Right forelimb (tissue), 1 donor: ENCODE measurements at places on chromosomes 12 and 14.

- no peak for DNase-seq
These were observed 62.6 kb downstream of the FAR2 start for GRCh38 chr12:29211696-29212095.

DNA sequence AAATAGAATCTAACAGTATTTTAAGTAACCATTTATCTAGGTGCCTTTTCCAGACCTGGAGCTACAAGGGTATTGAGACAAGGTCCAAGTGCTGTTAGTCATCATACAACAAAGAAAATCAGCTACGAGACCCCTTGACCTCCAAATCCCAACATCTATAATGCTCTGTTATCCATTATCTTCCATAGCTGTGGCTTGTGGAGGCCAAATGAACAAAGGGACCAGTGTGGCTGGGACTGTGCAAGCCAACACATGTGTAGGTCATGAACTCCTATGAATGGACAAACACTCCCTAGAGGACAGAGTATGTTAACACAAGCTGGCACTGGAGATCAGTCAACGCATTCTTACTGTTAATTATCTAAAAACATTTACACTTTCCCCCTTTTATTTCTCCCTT lies 374.5 kb downstream of the EMP1 start:
- DNase-seq, result no peak

DNA sequence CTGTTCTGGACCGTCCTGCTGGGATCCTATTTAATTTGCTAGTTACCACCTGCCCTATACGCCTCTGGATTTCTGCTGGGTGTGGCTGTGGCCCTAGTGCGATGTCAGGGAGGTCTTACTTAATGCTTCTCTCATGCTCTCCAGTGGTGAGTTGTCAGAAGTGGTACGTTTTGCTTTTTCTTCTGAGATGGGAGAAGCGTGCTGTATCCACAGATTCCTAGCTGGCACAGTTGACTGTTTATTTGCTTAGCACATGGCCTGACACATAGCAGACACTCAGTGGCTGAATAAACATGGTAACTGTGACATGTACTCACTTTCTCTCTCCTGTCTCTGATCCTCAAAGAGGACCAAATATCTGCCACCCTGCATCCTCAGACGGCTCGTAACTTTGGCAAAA lies 107.3 kb downstream of the CACNA1C start:
- DNase-seq, result no peak

- no peak for DNase-seq
These were observed 734.8 kb downstream of the MED13L start for GRCh38 chr12:115542656-115543055.

DNA sequence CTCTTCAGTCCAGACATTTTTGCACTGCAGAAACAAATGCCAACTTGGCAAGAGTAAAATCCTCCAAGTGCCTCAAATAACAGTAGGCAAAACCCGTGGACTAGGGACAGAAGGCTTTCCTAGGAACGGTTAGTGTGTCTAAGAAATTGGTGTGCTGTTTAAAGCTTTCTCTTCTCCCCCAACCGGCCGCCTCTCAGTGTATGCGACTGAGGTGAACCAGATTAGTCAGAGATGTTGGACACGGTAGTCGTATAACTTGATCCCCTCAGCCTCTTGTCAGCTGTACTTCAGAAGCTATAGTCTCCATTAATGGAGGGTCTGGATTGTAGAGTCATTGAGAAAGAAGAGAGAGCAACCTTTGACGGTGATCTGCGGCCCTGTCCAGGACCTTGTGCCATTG lies 21.7 kb downstream of the PPFIBP1 start:
- DNase-seq, result no peak

- no peak for DNase-seq
These were observed 56.7 kb downstream of the KIAA0586 start for GRCh38 chr14:58484176-58484575.

DNA sequence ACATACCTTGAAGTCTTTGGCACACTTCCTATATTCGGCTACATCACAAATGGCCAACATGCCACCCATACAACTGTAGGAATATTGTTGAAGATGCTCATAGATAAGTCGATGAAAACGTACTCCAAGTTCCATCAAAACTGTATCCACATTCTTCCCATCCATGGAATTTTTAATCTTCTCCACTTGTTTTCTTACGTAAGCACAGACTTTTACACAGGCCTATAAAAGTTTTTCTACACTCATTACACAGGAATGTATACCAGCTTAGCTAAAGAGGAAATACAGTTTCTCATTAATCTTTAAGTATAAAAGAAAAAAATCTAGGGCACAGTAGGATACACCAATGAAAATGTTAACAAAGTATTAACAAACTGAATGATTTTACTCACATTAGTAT lies 59.1 kb downstream of the EXOC5 start:
- no peak for DNase-seq

GRCh38 chr12:21476949-21477348 lies 24.5 kb downstream of the RECQL start:
- DNase-seq, result no peak

DNA sequence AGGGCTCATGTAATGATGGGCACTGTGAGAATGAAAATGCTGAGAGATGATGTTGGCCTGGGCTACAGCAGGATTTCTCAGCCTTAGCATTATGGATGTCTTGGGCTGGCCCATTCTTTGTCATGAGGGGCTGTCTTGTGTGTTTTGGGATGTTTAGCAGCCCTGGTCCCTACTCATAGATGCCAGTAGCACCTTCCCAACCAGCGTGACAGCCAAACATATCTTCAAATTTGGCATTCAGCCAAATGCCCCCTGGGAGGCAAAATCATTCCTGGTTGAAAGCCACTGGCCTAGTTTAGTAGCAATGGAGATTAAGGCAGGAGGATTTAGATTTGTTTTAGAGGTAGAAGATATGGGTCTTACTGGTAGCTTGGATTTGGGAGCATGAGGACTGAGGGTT lies 26.6 kb downstream of the UBE3B start:
- no peak for DNase-seq

DNA sequence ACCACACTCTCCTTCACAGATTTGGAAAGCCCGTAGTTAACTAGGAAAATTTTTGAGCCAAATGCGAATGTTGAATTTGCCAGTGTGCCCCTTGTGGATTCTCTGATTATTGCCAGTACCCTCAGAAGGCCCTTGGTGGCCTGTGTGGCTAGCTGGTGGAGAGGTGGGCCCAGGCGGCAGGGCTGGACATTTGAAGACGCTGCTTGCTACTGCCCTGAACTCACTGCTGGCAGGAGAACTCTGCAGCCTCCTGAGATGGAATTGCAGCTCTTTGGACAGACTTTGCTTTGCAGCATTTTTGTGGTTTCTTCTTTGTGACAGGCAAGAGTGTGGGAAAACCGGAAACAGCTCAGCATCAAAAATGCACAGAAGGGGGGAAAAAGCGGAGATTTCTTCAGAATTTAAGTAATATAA lies 97.6 kb downstream of the TGFB3 start:
- peak; percentile 69 for DNase-seq

DNA sequence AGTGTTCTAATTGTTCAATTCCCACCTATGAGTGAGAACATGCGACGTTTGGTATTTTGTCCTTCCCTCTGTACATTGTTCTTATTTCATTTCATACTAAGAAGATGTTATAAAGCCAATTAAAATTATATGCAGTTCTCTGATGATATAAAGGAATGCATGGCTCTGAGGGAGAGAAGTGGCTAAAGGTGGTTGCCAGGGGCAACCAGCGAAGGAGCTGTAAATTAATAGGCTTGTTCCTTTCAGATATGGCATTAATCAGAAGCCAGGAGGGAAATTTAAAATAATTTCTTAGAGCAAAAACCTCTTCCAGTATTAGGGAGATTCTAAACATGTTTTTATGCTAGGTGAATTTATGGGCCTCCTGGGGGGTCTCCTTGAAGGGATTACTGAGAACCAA lies 227.8 kb downstream of the TMEM117 start:
- no peak for DNase-seq

- no peak for DNase-seq
These were observed 124.8 kb downstream of the SCARB1 start for GRCh38 chr12:124738636-124739467.

GRCh38 chr12:123041042-123041531 lies 60.6 kb downstream of the ARL6IP4 start:
- DNase-seq, result no peak

- DNase-seq, result no peak
These were observed 31.4 kb upstream of the C12orf76 start for GRCh38 chr12:110079477-110080400.

DNA sequence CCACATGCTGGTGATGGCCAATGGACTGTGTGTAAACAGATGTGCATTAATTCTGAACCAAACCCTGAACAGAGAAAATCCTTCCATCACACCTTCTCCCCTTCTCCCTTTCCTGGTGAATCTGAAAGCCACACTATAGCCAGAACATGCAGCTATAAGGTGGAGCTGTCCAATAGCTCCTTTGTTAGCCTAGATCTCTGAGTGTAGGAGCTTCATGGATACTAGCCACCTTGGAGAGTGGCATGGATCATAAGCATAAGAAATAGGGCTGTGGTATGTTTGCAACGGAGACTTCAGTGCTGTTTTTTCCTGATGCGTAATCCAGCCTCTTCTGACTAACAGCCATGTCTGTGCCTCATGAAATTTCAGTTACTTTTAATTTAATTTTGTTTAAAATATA lies 364.5 kb downstream of the BTG1 start:
- DNase-seq, result no peak

GRCh38 chr14:76698631-76699030 lies 62.6 kb upstream of the VASH1 start:
- DNase-seq, result no peak

DNA sequence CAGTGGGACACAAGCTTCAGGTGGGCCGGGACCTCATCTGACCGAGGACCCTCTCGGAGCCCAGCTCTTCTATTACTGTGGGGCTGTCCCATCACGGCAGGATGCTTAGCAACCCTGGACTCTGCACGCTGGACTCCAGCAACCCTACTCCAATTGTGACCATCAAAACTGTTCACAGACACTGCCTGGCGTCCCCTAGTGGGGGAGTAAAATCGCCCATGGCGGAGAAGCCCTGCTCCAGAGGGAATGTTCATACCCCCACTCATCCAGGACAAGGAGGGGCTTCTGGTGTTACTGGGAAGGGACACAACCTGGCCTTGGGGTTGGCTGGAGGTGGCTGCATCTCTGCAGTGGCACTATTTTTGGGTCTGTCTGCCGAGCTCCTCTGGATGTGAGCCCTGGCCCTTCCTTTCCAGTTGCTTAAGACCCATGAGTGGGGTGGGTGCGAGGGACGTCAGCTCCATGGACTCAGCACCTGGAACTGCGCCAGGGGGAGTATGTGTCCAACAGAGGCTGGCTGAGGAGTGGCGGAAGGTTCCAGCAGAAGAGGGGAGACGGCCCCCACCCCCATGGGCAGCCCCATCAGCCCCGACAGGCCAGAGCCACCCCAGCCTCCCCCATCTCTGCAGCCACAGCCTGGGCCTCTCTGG lies 103.8 kb downstream of the RFLNA start:
- no peak for DNase-seq

DNA sequence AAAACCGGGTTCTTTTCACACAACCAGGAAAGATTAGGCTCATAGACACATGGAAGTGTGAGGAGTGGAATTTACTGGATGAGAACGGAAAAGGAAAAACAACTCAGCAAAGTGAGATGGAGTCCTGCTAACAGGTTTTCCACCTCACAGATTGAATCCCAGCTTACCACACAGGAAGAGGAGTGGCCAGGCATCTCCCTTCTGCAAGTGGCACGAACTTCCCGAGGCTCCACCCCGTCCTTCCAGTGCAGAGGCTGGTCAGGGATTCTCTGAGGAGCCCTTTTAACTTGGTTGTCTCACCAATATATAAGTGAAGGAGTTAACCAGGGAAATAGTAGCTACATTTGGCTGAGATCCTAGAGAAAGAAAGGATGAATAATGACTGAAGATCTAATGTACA lies 102.8 kb downstream of the SCAF11 start:
- DNase-seq, result no peak

DNA sequence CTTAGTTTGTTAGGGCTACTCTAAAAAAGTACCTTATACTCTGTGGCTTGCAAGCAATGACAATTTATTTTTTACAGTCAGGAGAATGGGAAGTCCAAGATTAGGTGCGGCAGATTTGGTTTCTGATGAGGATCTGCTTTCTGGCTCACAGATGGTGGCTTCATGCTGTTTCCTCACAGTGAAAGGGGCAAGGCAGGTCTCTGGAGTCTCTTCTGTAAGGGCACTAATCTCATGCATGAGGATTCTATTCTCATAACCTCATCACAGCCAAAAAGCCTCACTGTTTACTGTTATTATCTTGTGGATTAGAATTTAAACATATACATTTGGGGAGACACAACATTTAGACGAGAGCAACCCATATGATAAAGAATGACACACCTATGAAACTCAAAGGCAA lies 1957.4 kb upstream of the SEL1L start:
- DNase-seq, result no peak

- DNase-seq, result no peak
These were observed 35.3 kb downstream of the CFAP251 start for GRCh38 chr12:121953695-121954094.

GRCh38 chr12:75196865-75197264 lies 12.8 kb downstream of the KCNC2 start:
- DNase-seq, result no peak

DNA sequence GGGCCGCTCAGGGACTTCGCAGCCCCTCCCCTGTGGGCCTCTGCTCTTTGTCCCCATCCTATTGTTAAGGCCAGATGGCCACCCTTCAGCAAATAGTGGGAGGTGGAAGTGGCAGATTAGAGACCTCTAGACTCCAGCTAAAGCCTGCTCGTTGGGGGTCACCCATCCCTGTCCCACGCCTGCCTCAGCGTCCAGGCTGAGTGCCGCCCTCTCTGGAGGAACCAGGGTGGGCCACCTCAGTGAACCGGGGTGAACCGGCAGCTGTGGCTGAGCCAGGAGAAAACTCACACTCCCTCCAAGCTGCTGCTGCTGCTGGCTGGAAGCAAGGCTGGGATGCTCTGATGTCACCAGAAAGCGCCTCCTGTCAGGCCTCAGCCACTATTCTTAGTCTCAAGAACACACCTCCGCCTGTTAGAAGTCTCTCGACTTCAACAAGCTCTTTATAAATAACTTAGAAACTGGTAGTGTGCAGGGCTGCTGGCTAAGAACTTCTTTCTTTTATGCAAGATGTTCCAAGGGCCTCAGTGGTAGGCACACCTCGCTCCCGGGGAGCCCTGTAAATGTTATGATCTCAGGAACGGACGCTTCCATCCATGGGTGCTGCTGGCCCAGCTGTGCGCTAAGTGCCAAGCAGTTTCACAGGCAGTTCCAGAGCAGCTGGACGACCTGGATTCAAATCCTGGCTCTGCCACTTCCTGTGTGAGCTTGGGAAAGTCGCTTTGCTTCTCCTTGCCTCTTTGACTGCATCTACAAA lies 19.8 kb upstream of the TESC start:
- no peak for DNase-seq

DNA sequence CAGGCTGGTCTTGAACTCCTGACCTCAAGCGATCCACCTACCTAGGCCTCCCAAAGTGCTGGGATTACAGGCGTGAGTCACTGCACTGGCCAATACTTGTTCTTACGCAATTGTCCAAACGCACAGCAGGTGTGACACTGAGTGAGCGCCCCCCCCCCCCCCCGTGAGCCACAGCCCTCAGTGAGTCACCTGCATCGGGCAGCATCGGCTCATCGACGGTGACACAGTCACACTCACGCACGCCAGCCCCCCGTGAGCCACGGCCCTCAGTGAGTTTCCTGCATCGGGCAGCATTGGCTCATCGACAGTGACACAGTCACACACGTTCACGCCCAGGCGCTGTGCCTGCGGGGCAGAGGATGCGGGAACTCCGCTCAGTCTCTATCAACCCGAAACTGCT lies 42.5 kb downstream of the GALNT9 start:
- DNase-seq, result no peak

GRCh38 chr14:37599507-37600368 lies 4.3 kb downstream of the TTC6 start:
- DNase-seq, result no peak
